ENCODE measurements at places on chromosomes 4 and X.

DNA sequence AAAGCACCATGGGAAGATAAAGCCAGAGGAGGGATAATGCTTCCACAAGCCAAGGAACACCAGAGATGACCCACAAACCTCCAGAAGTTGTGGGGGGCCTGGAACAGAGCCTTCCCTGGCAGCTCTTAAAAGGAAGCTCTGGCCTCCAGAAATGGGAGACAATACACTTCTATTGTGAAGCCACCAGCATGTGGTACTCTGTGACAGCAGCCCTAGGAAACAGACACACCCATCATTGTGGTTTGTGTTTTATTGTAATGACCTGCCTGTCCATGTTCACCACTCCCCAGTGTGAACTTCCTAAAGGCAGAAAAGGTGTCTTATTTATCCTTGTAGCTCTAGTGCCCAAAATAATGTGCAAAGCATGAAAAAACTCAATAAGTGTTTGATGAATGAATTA is 264.1 kb upstream of the GATB start:
- DNase-seq = no peak

DNA sequence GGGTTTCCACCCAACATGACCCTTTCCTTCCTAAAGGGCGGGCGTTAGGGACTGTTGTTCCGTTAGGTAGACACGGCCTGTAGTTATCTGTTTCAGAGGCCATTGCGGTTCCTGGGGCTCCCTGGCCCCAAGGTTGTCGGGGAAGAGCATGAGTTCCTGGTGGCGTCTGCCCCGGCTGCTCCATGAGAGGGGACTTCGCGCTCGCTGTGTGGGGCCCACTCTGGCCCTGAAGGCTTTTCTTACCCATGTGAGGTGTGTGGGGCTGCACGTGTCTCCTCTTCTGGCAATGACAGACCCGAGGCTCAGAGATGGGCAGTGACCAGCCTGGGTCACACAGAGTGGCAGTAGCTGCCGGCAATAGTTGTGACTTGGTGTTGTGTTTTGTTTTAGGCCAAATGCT is 9.1 kb downstream of the TADA2B start:
- DNase-seq = no peak

DNA sequence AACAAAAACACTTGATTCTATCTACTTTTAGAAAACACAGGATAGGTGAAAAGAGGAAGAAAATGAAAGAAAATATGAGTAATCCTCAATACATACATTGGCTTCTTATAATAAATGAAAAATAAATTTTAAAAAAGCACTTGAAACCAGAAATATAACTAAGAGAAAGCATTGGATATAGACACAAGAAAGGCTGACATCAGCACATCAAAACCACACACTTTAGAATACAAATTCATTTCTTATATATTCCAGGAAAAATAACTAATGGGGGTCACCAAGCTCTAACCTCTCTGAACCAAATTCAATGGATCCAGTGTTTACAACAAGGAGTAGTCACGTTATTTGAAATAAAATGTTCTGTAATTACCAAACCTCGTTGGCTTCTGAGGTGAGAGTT is 133.5 kb downstream of the REELD1 start:
- DNase-seq = no peak

- no peak for DNase-seq
Observed at GRCh38 chr4:138595171-138595570, 353.0 kb upstream of the SLC7A11 start.

DNA sequence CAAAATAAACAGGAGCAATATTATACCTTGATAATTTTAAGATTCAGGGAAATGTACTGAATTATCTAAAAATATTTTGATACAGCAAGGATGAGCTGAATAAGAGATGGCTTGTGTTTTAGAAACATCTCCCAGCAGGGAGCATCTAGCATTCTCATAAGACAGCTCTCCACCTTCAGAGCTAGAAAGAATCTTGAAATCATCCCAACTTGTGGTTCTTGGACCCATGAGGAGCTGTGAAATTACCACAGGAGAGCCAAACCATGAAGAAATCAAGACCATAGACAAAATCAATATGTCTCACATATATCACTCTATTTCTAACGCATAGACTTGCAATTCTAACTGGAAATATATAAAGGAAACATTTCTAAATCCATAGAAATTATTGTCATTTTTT is 210.6 kb upstream of the DKK2 start:
- DNase-seq = no peak

GRCh38 chr4:8700531-8700930 is 108.0 kb downstream of the CPZ start:
- DNase-seq = no peak

DNA sequence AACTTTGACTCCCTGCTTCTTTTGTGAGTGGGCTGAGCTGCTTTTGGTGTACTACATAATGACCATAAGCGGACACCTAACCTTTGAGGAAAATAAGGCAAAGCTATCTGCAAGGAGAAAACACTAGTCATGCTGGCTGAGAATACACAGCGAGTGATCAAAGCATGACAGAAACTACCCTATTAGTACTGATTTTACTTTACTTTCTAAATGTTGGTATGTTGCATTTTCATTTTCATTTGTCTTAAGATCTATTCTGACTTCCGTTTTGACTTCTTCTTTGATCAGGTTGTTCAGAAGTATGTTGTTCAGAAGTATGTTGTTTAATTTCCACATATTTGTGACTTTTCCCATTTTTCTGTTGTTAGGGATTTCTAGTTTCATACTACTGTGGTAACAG is 361.1 kb downstream of the TRAM1L1 start:
- DNase-seq = no peak

- no peak for DNase-seq
Observed at GRCh38 chr4:105605493-105605892, 53.1 kb downstream of the ARHGEF38 start.

- DNase-seq = no peak
Observed at GRCh38 chrX:42175843-42176242, 252.5 kb upstream of the CASK start.

- no peak for DNase-seq
Observed at GRCh38 chr4:100591161-100591876, 73.5 kb upstream of the EMCN start.

- no peak for DNase-seq
Observed at GRCh38 chr4:173426064-173426463, 27.1 kb upstream of the SCRG1 start.

GRCh38 chrX:145821291-145821897 is 3.8 kb downstream of the SLITRK2 start:
- DNase-seq = no peak

DNA sequence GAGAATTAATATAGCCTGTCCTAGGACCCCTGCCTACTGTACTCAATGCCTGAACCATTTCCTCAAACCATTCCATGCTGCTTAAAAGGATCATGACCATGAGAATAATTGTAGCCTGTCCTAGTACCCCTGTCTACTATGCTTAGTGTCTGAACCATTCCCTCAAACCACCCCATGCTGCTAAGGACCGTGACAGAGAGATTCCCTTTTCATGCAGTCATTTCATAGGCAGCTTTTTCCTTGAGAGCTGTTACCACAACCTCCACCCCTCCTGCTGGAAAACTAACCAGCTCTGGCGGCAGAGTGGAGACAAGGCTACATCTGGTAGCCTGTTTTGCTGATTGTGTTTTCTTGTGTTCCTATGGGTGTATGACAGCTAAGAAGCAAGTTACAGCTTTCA is 174.9 kb upstream of the SMARCAD1 start:
- DNase-seq = no peak

DNA sequence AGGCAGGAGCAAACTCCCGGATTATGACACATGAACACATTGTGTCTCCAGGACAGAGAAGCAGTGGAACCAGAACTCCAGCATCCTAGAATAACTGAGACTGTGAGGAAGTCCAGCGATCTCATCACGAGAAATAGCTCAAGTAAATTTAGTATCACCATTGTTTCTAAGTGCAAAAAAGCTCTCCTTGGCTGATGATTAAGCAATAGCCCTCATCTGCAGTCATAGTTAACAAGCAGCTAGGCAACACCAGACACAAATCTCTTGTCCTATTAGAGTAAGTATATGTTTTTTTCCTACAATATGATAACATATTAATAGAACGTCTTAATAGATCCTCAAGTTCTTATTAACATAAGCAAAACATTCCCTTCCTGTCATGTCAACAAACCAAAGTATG is 2.4 kb upstream of the CFAP299 start:
- DNase-seq = no peak

GRCh38 chr4:110034026-110034393 is 121.3 kb downstream of the EGF start:
- peak; percentile 81 for DNase-seq

DNA sequence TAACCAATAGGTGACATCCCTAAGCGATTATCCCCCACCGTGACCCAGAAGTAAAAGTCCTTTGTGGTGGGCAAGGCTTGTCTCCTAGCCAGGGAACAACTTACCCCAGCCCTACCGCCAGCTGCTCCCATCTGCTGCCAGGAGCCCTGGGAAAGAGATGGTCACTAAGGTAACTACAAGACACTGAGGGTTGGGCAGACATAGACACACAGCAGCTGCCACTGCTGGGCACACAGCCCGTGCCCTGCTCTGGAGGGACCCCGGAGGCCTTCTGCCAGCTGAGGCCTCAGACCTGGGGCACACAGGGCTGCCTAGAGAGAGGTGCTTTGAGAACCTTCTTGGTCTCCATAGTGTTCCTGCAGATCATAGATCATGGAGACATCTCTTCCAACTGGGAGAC is 53.0 kb upstream of the PROM1 start:
- DNase-seq = no peak

DNA sequence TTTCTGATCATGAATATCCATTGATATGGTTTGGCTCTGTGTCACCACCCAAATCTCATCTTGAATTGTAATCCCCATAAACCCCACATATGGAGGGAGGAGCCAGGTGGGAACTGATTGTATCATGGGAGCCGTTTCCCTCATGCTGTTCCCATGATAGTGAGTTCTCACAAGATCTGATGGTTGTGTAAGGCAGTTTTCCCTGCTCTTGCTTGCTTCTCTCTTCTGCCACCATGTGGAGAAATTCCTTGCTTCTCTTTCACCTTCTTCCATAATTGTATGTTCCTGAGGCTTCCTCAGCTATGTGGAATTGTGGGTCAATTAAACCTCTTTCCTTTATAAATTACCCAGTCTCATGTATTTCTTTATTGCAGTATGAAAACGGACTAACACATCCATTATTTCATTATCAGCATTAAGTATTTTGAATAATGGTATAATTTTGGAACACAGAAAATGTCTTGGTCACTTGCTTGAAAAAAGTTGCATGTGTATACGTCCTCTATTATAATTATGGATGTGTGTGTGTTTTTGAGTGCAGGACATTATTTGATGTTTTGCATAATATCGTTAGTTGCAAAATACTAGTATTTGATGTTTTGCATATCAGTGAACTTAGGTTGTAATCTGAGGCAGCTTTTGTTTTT is 334.6 kb downstream of the PCDH10 start:
- peak; percentile 24 for DNase-seq

GRCh38 chrX:72409993-72410392 is 104.3 kb upstream of the CITED1 start:
- no peak for DNase-seq

GRCh38 chrX:136850441-136851175 is 29.9 kb downstream of the RBMX start:
- DNase-seq = peak; percentile 63

DNA sequence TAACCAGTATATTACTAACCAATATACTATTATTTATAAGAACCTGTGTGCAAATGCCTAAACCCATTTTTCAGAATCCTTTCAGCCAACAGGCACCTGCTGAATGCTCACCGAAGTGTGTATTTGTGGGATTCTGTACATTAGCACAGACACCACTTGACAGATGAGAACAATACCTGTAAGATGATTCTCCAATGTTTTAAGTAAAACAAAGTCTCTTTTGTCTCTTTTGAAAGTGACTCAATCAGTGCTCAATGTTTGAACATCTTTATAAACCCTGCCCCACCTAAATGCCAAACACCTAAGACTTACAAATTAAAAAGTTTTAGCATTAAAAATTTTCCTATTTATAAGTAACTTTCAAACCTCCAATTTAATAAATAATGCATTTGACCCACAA is 763 bp downstream of the ASB9 start:
- no peak for DNase-seq

- no peak for DNase-seq
Observed at GRCh38 chr4:152525878-152526277, 10.0 kb downstream of the FBXW7 start.

- no peak for DNase-seq
Observed at GRCh38 chr4:169071747-169072146, 61.7 kb upstream of the CBR4 start.

- peak; percentile 73 for DNase-seq
Observed at GRCh38 chrX:51743179-51743957, at the start of gene GSPT2. TSS of gene GSPT2 (plus strand) at chrX:51743442. CDS start at chrX:51743627, 185 bp downstream.

DNA sequence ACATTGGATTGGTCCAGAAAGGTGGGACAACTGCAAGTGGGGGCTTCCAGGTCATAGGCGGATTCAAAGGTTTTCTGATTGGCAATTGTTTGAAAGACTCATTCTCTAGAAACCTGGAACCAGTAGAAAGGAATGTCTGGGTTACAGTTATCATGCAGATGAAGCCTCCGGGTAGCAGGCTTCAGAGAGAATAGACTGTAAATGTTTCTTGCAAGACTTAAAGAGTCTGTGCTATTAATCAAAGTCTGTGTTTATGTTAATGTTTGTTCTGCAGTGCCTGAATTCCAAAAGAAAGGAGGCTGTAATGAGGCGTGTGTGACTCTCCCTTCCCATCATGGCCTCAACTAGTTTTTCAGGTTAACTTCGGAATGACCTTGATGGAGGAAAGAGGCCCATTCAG is 43.9 kb upstream of the GC start:
- no peak for DNase-seq

- peak; percentile 52 for DNase-seq
Observed at GRCh38 chrX:53288189-53288588, 6.8 kb upstream of the IQSEC2 start.

Data from NB4 (cell line).